ENCODE measurements at places on chromosomes 12 and 14. TPM values are rescaled to one million over a fixed set of nuclear protein-coding genes. Genes with fewer than 3 reads are reported as not detected.

Gene HOXC12
- not detected for total RNA-seq

Gene DCAF4
- 10.2 TPM for total RNA-seq

Gene HOXC5
- total RNA-seq, result not detected

Gene CCDC197
- total RNA-seq, result not detected

Gene MIP
- total RNA-seq, result not detected

Gene BRAP
- 18.8 TPM for total RNA-seq

Gene FSCB
- total RNA-seq, result 0.18 TPM

Gene L3HYPDH
- total RNA-seq, result 46.5 TPM

Gene MYH6
- total RNA-seq, result 0.09 TPM

Gene SPPL3
- 43.3 TPM for total RNA-seq

Gene C12orf76
- 48.5 TPM for total RNA-seq

Gene LALBA
- total RNA-seq, result not detected

Gene SMIM41
- total RNA-seq, result 0.18 TPM

Gene CCDC175
- 14.2 TPM for total RNA-seq

Gene SLC6A13
- total RNA-seq, result 45.9 TPM

Gene GALNT16
- 9.3 TPM for total RNA-seq

Gene IFNG-AS1
- not detected for total RNA-seq

Gene RARG
- 2.9 TPM for total RNA-seq

Gene SLC48A1
- total RNA-seq, result 7.8 TPM
